Umbilical cord (tissue), 2 donors: ENCODE measurements at places on chromosomes 6 and 20. TPM values are rescaled to one million over a fixed set of nuclear protein-coding genes. Genes with fewer than 3 reads are reported as not detected.

DNA sequence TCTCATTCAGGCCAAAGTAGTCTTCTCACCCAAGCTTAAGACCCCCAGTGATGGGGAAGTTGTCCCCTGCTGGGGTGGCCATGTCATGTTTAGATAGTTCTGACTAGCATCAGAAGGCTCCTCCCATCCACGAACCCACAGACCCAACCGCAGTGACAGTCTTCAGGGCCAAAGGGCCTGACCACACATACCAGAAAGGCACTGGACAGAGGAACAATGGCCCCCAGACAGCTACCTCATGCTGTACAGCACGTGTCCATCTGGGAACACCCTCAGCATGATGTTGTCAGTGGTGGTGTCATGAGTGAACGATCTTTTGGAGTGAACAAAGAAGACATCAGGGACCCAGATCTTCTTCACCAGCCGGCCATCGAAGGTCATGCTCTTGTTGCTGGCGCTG lies 46.3 kb downstream of the GABRR2 start:
- no peak for DNase-seq

- DNase-seq, result peak; percentile 45
Measured at GRCh38 chr6:147201885-147202515, 2.2 kb upstream of the STXBP5 start.

DNA sequence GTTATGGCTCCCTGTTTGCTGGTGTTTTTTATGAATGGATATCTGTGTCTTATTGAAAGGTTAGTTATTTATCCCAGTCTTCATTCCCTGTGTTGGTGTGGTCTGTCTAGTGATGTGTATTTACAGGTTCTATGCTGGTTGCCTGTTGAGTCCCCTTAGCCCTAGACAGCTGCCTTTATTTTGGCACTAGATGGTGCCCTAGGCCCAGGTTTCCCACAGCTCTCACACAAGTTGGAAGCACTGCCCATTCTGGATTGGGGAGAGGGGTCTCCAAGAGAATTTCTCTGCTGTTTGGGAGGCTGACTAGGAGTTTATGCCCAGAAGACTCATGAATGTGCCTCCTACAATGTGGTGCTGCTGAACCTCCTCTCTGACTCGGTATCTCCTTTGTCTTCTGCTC lies 12.4 kb downstream of the GRM1 start:
- DNase-seq, result no peak

DNA sequence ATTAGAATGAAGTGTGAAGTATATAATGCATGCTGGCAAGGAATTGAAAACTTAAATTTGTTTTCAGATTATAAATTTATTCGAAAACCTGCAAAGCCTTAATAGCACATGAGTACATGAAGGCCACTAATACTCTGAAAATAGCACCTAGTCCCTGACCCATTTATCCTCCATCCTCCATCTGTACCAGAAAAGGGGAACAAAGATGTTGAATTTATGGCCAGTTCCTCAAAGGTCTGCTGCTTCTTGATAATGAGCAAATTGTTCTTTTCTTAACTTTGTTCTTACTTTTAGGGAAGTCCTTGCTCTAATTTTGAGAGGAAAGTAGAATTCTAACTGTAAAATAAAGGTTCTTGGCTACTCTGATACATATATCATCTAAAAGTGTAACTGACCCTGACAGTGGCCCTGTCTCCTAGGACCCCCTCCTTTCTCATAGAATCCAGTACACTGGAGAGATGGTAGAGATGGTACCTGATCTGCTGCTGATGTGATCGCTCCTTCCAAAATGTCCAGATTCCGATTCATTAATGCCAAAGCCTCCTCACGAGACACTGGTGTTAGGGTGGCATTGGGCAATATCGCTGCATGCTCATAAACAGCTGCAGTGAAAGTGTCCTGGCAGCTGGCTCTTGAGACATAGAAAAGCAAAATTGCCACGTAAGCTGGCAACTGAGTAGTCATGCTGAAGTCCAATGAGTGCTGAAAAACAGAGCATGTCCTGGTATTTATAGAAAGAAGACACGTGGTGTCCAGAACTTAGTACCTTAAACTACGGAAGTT lies at the start of gene VNN1:
Gene VNN1, minus strand, starts transcription at position 704 of the 783 bp plus-strand sequence. Its CDS starts 20 bp downstream, at position 684.
- DNase-seq, result peak; percentile 22

GRCh38 chr6:137811121-137811915 lies 55.7 kb upstream of the TNFAIP3 start:
- peak; percentile 36 for DNase-seq

- DNase-seq, result no peak
Measured at GRCh38 chr6:164151161-164152120, 736.9 kb downstream of the QKI start.

GRCh38 chr20:34544109-34544796 lies 14.3 kb upstream of the MAP1LC3A start:
- peak; percentile 42 for DNase-seq

DNA sequence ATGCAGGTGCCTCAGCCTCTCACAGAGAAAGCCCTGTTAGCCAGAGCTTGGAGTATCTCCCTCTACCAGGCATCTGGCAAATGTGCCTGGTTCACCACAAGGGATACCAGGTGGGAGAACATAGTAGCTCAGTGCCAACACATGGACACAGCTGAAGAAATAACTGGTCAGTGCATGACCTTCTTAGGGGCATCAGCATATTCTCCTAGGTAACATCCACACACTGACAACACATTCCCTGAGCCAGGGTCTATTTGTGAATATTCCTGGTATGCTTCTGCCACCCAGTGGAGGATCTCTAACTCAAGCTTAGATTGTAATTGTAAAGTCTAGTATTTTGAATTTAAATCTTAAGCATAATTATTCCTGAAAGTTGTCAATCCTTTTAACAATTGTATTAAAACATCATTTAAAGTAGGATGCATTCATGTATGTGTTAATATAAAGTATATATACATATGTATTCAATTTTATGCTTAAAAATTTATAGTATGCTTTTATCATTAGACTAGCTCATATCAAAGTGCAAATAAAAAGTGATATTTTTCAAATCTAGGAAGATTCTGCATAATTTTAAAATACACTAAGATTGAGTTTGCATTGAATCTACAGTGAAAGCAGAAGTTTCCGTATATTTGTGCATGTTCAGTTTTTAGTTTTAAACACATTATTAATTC lies 45.3 kb upstream of the COL21A1 start:
- DNase-seq, result peak; percentile 75

- peak; percentile 52 for DNase-seq
Measured at GRCh38 chr20:49384437-49385434, 97.7 kb downstream of the KCNB1 start.

- no peak for DNase-seq
Measured at GRCh38 chr6:116417661-116418060, 43.5 kb upstream of the CALHM6 start.

DNA sequence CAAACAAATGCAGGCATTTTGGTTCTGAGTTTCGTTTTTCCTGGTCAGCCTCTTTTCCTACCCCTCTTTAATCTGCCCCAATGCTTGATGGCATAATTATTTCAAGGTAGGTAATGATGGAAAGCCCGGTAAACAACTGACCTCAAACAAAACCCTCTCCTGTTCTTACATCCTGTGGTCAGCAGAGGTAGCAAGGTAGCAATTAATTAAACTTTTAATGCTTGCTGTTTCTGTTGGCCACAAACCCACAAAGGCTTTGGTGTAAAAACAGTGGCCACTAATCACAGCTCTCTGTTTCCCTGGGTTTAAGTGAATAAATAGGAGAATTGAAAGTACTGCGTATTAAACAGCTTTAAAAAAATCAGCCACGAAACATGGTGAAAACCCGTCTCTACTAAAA lies 261.5 kb upstream of the SOX4 start:
- no peak for DNase-seq

DNA sequence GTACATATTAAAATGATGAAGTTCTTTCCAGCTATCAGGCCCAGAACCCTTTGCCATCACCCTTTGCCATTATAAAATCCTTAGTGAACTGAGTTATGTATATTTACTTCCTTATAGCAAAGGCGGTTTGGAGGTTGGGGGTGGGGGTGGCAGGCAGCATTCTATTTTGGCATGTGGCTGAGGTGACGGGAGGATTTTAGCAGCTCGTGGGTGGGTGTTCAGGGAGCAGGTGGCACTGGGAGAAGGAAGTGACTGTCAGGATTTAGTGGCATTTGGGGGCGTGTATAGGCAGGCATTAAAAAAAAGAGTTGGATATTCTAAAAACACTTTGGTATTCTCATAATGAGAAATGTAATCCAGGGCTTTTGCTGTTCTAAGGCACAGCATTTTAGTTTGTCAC lies 150.7 kb downstream of the RIMS1 start:
- no peak for DNase-seq

DNA sequence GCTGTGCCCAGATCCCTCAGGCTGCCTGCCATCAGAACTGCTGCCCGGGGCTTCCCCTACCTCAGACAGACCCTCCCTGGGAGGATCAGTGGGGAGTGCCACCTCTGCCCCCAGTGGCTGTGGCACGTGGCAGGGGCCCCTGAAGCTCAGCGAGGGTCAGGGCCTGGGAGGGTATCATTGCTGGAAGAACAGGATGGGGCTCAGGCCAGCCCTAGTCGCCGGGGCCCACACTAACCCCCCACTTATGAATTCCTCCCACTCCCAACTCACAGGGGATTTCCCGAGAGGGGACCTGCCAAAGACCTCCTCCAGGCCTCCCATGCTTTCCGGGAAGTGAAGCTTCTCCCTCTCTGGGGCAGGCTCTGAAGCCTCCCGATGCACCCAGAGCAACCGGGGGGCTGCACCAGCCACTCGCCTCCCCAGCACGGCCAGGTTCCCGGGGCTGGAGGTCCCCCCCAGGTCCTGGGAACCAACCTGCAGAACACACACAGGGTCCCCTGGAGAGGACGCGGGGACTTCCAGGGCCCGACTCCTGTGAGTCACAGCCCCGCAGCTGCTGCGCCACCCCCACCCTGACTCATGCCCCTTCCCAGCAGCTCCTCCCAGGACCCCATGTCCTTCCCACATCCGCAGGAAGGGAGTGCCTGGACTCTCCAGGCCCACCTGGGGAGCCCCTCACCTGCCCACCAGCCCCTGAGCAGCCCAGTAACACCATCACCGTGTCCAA lies 2.5 kb downstream of the TNFRSF6B start:
- no peak for DNase-seq

DNA sequence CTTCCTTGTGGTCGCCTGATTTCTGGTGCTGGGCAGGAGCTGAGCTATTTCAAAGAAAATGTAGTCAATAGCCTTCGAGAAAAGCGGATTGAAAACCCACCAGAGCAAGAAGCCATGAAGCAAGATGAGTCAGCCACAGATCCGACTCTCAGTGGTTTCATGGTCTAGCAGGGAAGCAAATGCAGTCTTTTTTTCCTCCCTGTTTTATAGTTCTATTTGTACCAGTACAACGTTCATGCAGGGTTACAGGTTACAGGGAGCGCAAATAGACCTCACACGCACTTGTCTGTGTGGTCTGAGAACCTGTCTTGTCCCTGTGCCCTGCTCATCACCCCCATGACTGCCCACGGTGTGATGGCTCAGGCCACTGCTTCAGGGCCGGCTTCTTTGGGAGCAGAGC lies 309.8 kb upstream of the SUPT3H start:
- no peak for DNase-seq

- no peak for DNase-seq
Measured at GRCh38 chr6:112284603-112285002, 30.2 kb upstream of the LAMA4 start.

DNA sequence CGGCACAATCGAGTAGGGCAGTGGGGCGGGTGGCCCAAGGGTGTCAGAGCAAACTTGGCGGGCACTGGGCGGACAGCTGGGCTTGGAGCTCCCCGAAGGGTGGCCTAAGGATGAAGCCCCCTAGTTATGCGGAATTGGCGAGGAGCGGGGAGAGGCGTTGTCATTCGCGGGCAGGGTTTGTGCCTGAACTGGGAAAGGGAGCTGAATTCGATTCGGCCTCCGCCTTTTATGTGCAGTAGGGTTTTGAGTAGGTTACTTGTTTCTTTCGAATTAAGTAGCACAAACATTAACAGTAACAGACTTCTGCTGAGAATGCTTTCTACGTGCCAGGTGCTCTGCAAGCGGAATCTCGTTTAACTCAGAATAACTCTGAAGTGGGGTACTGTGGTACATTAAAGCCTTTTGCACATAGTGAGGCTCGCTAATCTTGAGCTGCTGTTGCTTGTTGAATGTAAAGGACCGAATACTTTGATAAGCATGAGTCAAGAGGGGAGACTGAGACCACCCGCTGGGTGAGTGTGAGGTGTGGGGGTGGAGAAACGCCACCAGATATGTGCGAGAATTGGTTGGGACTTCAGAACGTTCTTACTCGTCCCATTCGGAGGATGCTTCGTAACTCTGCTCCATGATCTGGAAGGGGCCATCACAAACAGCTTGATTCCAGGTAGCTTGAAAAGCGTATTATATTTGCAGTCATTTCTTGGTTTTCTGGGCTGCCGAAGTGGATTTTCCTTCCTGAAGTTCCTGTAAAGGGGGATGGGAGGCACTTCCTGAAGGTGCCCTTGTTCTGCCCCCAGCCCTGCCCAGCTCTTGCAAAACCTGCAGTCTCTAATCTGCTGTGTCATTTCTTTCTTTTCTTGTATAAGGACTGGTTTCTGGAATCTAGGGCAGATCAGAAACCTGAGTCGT lies 833 bp downstream of the RAB5IF start:
- no peak for DNase-seq

GRCh38 chr20:44649126-44649525 lies 2.4 kb downstream of the ADA start:
- no peak for DNase-seq

- DNase-seq, result peak; percentile 92
Measured at GRCh38 chr20:53578492-53579222, 15.0 kb downstream of the ZNF217 start.

- no peak for DNase-seq
Measured at GRCh38 chr6:33670971-33671743, 40.3 kb downstream of the UQCC2 start.

- DNase-seq, result no peak
Measured at GRCh38 chr20:36684747-36685146, 38.8 kb upstream of the SLA2 start.

GRCh38 chr6:146909886-146910285 lies 294.3 kb upstream of the STXBP5 start:
- no peak for DNase-seq

- no peak for DNase-seq
Measured at GRCh38 chr6:100185615-100186014, 191.6 kb upstream of the MCHR2 start.

GRCh38 chr6:37866590-37867507 lies 47.3 kb downstream of the ZFAND3 start:
- DNase-seq, result no peak

The C6orf118 gene
- 1.9 TPM for total RNA-seq

The CASS4 gene
- 2.2 TPM for total RNA-seq

The GSTA1 gene
- not detected for total RNA-seq

The FOXC1 gene
- 6.0 TPM for total RNA-seq

The NUP43 gene
- total RNA-seq, result 30.6 TPM

The ZMYND8 gene
- 20.9 TPM for total RNA-seq

The DEFB124 gene
- not detected for total RNA-seq

The OPRM1 gene
- total RNA-seq, result 21.9 TPM

The OOEP gene
- total RNA-seq, result not detected

The RIPOR2 gene
- 5.3 TPM for total RNA-seq

The GLP1R gene
- total RNA-seq, result 2.6 TPM

The SLC22A16 gene
- total RNA-seq, result 1.4 TPM
